ENCODE measurements at places on chromosomes 1 and 21.

DNA sequence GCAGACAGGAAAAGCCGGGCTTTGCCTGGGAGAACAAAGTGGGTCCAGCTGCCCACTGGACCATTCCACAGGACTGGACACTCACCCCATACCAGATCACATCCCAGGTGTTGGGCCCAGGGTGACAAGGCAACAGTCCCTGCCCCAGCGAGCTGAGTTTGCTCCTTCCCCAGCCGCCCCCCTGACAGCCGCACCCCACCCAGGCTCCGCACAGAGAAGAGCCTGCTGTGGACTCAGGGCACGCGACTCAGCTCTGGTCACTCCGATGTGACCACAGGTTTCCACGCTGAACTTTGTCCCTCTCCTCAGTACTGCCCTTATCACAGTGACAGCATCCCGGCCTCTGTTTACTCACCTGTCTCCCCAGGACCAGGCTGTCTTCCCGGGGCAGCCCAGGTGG lies 1.2 kb downstream of the BMP8B start:
- no peak overlapping the region for H3K27ac ChIP-seq
- no peak overlapping the region for H3K4me3 ChIP-seq
- no peak for DNase-seq
- H3K36me3 ChIP-seq = no peaks in the 10 kb centered on the region
- peaks cover 20% of the 10 kb centered on the region for H3K27me3 ChIP-seq
- H3K4me1 ChIP-seq = peaks cover 10% of the 10 kb centered on the region

DNA sequence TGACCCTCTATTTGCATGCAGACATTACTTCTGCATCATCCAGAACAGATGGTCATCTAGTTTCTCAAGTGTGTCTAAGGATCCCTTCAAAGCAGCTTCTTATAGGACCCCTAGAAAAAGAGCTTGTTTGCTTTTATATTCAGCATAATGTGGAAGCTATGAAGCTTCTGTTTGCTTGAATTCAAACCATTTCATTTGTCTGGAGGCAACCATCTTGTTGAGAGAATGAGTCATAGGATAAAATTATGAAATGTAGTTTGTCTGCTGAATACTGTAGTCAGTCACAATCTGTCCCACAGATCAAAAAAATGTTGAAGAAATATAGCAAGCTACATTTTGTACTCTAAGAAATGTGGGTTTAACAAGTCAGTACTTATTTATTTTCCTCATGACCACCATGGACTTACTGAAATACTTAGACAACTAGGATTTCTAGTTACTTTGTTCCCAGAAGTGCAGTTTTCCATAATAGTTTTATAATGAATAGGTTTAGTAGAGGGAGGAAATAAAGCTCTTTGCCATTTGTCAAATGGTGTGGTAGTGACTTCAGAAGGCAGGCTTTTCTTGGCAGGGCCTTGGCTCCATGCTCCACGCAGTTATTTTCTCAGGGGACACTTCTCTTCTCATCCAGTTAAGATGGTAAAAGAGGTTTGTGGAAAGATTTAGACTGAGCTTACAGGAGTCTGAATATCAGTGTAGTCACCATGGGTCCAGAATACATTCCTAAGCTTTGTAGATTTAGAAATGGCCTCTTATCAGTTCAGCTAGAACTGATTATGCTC lies 74.8 kb upstream of the DEPDC1 start:
- no peak overlapping the region for H3K4me3 ChIP-seq
- H3K27ac ChIP-seq = no peak overlapping the region
- no peak for DNase-seq
- no peaks in the 10 kb centered on the region for H3K27me3 ChIP-seq
- no peaks in the 10 kb centered on the region for H3K4me1 ChIP-seq

DNA sequence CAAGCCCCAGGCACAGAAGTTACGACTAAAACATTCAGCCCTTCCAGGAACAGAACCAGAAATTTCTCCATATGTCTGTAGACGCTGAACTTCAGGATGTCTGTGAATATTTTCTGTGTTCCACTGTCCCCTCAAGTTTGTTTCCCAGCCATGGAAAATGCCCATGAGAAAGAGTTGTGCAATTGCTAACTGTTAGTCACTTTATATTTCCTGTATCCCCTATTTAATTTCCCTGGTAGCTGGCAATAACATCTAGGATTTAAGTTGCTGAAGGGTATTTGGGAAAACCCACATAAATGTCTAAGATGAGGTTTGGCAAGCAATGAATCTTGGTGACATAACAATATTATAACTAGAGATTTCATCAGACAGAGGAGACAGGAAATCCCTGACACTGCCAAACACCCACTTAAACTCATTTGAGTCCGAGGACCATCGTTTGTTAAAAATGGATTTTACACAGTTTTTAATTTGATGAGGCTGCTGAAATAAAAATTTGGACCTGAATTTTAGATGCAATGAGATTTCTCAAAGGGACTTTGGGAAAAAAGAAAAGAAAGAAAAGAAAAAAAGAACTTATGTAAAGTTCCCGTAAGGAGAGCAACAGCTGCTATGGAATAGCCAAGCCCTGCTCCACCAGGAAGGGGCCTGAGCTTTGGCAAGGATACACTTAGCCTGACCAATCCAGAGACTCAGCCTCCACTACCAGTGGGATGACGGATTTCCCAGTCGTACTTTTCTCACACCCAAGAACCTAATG lies 21.8 kb upstream of the ERRFI1 start:
- DNase-seq = no peak
- H3K4me1 ChIP-seq = peaks cover 14% of the 10 kb centered on the region
- H3K27ac ChIP-seq = peak overlapping the region; percentile 61
- no peak overlapping the region for H3K4me3 ChIP-seq
- no peaks in the 10 kb centered on the region for H3K27me3 ChIP-seq

GRCh38 chr1:6412896-6413295 lies 6.8 kb downstream of the HES2 start:
- H3K4me1 ChIP-seq = no peaks in the 10 kb centered on the region
- no peaks in the 10 kb centered on the region for H3K36me3 ChIP-seq
- no peak overlapping the region for H3K27ac ChIP-seq
- H3K4me3 ChIP-seq = no peak overlapping the region

DNA sequence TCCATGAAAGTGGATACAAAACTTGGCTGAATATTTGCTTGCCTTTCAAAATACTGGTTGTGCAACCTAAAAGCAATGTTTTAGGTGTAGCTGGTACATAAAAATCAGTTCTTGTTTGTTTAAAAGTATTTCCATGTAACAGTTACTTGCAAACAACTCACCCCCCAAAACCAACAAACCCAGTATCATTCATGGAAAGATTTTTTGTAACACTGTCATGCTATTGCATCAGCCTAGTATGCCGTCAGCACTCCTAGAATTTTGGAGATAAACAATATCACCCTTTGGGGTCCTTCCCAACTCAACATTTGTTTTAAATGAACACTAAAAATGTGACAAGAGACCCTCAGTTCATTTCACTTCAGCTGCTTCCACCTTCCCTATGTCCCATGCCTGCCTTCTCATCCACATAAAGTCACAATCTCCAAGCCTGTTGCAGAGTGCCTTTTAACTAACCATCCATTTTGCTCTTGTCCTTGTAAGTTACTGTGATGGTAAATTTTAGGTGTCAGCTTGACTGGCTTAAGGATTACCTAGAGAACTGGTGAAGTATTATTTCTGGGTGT lies 425.3 kb downstream of the DUSP10 start:
- DNase-seq = no peak
- no peaks in the 10 kb centered on the region for H3K36me3 ChIP-seq

- H3K27ac ChIP-seq = no peak overlapping the region
- no peaks in the 10 kb centered on the region for H3K27me3 ChIP-seq
- H3K4me3 ChIP-seq = no peak overlapping the region
These were observed 29.4 kb upstream of the CSF3R start for GRCh38 chr1:36511804-36512798.

- DNase-seq = no peak
- H3K27me3 ChIP-seq = no peaks in the 10 kb centered on the region
- no peak overlapping the region for H3K4me3 ChIP-seq
- H3K4me1 ChIP-seq = peaks cover 24% of the 10 kb centered on the region
These were observed 25.6 kb downstream of the ALPL start for GRCh38 chr1:21534674-21535378.

DNA sequence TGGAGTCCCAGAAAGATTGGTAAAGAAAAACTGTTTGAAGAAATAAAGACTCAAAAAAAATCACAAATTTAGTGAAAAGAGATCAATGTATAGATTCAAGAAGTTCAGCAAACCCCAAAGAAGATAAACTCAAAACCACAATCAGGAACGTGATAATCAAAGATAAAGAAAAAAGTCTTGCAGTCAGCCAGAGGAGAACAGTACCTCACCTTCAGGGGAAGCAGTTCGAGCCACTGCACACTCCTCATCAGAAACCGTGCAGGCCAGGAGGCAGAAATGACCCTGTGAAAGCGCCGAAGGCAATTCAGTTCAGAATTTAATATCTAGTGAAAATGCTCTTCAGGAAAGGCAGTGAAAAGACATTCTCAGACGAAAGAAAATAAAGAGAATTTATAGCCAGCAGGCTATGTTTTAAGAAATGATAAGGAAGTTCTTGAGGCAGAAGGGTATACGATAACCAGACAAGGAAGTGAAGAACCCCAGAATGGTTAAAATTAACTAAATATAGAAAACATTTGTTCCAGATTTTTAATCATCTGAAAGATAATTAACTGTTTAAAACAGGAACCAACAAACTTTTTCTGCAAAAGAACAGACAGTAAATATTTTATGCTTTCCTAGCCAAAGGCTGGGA lies 13.5 kb upstream of the SUMO3 start:
- H3K4me1 ChIP-seq = no peaks in the 10 kb centered on the region
- H3K27ac ChIP-seq = no peak overlapping the region
- H3K36me3 ChIP-seq = no peaks in the 10 kb centered on the region

DNA sequence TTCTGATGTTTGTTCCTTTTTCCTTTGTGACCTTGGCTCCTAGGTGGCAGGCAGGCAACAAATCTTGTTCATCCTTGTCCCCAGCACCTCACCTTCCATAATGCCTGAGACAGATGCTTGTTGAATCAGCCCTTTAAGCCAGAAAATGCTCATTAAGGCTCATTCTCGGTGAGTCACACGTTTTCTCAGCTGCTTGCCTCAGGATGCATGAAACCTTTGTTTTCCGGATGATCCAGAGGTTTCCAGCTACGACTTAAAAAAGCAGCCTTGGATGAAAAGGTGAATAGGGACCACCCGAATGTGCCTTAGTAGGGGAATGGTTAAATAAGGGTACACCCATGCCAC lies 4.6 kb upstream of the ATP13A2 start:
- peaks cover 34% of the 10 kb centered on the region for H3K36me3 ChIP-seq
- H3K4me3 ChIP-seq = no peak overlapping the region
- H3K4me1 ChIP-seq = peaks cover 6% of the 10 kb centered on the region
- DNase-seq = no peak

DNA sequence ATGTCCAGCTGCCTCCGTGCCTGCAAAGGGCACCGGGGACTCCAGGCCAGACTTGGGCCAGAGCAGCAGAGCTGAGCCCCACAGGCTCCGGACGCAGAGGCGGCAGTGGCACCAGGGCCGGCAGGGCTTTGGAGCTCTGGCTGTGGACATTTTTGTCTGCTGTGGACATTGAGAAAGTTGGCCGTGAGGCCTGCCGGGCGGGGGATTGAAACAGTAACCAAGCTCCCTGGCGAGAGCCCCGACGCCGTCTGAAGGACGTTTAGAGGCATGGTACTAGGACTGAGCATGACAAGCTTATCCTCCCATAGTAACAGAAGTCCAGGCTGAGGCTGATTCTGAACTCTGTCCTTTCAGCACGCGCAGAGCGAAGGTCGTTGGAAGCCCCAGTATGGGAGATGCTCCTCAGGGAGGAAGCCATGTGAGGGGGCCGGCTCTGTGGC lies 323.8 kb downstream of the AMY1C start:
- no peaks in the 10 kb centered on the region for H3K27me3 ChIP-seq
- no peak overlapping the region for H3K4me3 ChIP-seq
- no peaks in the 10 kb centered on the region for H3K4me1 ChIP-seq
- H3K36me3 ChIP-seq = no peaks in the 10 kb centered on the region
- H3K27ac ChIP-seq = no peak overlapping the region
- no peak for DNase-seq

GRCh38 chr1:215003686-215004085 lies 78.9 kb upstream of the KCNK2 start:
- H3K36me3 ChIP-seq = no peaks in the 10 kb centered on the region
- H3K27ac ChIP-seq = no peak overlapping the region
- no peak for DNase-seq
- no peaks in the 10 kb centered on the region for H3K4me1 ChIP-seq
- H3K4me3 ChIP-seq = no peak overlapping the region

GRCh38 chr1:27755286-27755685 lies 17.7 kb upstream of the STX12 start:
- peak overlapping the region; percentile 26 for H3K27ac ChIP-seq
- no peaks in the 10 kb centered on the region for H3K4me1 ChIP-seq
- DNase-seq = no peak
- peaks cover 61% of the 10 kb centered on the region for H3K36me3 ChIP-seq
- no peaks in the 10 kb centered on the region for H3K27me3 ChIP-seq
- no peak overlapping the region for H3K4me3 ChIP-seq

- H3K27ac ChIP-seq = no peak overlapping the region
- H3K4me1 ChIP-seq = peaks cover 12% of the 10 kb centered on the region
- no peak overlapping the region for H3K4me3 ChIP-seq
- DNase-seq = no peak
- H3K27me3 ChIP-seq = no peaks in the 10 kb centered on the region
- no peaks in the 10 kb centered on the region for H3K36me3 ChIP-seq
These were observed 37.1 kb downstream of the TGFB2 start for GRCh38 chr1:218382261-218382660.

- no peak for DNase-seq
- no peak overlapping the region for H3K4me3 ChIP-seq
- H3K36me3 ChIP-seq = no peaks in the 10 kb centered on the region
- no peaks in the 10 kb centered on the region for H3K4me1 ChIP-seq
These were observed 75.5 kb downstream of the DDX20 start for GRCh38 chr1:111831153-111831552.

- H3K27ac ChIP-seq = no peak overlapping the region
- no peaks in the 10 kb centered on the region for H3K27me3 ChIP-seq
- H3K36me3 ChIP-seq = no peaks in the 10 kb centered on the region
- no peaks in the 10 kb centered on the region for H3K4me1 ChIP-seq
- DNase-seq = no peak
- no peak overlapping the region for H3K4me3 ChIP-seq
These were observed 199.0 kb upstream of the DPYD start for GRCh38 chr1:98119796-98120195.

DNA sequence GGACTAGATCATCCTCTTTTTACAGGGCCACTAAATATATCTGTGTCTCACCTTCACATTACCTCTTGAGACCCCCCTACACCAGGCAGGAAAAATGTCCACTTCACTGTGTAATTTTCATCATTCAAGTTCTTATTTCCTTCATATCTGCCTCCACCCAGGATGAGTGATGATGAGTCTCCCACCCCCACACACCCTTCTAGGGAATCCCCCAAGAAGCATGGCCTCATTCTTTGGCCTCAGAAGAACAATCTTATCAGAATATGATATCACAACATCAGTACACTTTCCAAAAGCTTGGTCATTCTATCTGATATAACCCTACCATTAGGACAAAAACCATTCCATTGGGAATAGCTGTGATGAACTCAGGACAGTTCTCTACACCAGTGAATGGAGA lies 170.3 kb upstream of the DUSP10 start:
- H3K27ac ChIP-seq = no peak overlapping the region
- H3K36me3 ChIP-seq = no peaks in the 10 kb centered on the region
- no peak overlapping the region for H3K4me3 ChIP-seq

GRCh38 chr1:207861442-207862177 lies 49.3 kb downstream of the CD34 start:
- H3K4me3 ChIP-seq = no peak overlapping the region
- peak overlapping the region; percentile 64 for H3K27ac ChIP-seq
- H3K27me3 ChIP-seq = no peaks in the 10 kb centered on the region
- H3K4me1 ChIP-seq = peaks cover 65% of the 10 kb centered on the region
- peaks cover 16% of the 10 kb centered on the region for H3K36me3 ChIP-seq
- no peak for DNase-seq

All from upper lobe of left lung (tissue), 6 donors.